ENCODE measurements at places on chromosomes 7 and 10.

DNA sequence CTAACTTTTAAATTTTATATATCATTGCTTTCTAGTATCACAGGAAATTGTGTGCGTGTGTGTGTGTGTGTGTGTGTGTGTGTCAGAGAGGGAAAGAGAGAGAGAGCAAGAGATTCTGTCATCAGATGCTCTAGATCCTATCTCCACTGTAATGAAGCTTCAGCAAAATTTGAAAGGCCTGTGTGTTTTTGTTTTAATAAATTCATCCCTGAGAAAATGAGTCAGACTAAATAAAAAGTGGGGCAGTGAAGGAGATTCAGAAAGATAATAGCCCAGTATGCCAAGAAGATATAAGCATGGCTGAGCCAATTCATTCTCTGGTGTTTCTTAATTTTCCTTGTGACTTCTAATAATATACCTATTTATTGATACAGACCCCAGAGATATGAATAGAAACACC, 184.2 kb upstream of the TMEM196 start:
- no peak for DNase-seq

- DNase-seq: no peak
These were observed 168.6 kb upstream of the RHEB start for GRCh38 chr7:151688236-151688780.

DNA sequence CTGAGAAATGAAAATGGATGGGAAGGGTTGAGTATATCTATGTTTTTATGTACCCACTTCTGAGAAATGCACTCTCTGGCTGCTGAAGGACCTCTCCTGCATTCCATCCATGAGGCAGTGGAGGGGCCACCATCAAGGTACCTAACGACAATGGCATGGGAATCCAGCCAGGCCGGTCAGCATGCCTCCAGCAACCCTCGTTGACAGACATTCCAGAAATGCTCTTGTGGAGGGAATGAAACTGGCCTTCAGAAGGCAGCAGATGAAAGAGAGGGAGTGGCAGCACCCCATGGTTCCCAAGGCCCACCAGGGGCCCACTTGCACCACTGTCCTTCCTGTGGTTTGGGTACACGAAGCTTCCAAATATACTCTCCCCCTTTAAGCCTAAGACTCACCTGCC, 269.0 kb downstream of the ARHGAP12 start:
- no peak for DNase-seq

DNA sequence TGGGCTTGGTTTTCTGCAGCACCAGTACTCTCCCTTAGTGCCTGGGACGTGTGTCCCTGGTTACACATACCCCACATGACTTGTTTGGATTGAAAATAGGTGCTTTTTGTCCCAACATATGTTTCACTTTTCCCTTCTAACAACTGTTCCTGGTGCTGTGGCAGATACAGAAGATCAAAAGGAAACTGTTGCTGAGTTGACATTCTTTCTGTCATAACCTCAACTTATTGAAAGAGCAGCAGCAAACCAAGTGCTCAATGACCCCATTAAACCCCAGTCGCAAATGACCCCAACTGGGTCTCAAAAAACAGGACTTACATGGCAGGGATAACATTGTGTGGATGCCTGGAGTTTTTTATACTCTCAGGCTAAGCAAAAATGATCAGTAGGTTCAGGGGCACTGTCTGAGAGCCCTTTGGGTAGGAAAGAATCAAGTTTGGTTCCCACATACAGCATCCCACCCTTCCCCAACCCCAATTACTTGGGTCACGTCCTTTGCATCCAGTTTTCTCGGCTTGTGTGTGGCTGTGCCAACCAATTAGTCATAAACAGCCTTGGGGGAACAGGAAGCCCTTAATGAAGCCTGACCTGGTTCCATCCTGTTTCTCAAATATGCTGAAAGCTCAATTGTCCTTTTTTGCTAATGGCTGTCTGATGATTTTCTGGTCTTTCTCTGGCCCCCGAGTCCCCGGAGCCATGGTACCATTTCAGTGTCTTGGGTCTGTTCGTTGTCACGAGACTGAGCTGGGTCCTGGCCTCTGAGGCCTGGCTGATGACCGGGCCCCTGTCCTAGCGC, 4.9 kb downstream of the HKDC1 start:
- DNase-seq: no peak

DNA sequence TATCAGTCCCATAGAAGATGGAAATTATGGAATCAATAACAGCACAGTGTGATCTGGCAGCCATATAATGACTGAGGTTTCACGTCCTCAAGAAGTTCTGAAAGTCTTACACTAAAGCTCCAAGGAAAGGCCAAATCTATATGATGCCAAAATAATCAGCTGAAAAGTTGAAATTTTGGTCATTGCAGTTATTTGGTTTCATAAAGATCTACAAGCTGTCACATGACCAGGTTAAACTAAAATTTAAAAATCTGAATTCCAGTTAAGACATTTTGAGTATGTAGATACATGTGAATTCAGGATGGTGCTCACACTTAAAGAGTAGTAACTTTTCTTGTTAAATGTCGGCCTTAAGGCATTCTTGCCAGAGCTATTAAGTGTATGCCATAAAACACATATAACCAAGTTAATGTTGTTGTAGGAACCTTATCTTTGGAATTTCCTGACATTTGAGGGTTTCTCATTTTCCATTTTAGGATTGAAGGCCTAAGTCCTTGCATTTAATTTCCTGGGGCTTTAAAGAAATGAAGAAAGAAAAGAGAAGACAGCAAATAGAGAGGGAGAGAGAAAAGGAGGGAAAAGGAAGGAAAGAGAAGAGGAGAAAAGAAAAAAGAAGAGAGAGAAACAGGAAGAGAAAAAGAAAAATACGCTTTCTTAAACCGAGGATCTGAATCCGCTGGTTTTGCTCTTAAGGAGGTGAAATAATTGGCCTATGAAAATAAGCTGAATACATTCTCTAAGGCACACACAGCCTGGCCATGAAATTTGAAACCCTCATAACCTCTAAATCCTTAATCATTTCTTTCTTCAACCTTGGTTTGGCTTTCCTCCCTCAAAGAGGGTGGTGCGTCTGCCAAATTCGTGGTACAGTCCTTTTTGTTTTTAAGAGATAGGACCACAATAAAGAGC, 43.8 kb downstream of the DENND2A start:
- no peak for DNase-seq

- DNase-seq: no peak
These were observed 12.4 kb upstream of the JAZF1 start for GRCh38 chr7:28192786-28193585.

GRCh38 chr10:42940487-42941294, 136.2 kb upstream of the RET start:
- no peak for DNase-seq

DNA sequence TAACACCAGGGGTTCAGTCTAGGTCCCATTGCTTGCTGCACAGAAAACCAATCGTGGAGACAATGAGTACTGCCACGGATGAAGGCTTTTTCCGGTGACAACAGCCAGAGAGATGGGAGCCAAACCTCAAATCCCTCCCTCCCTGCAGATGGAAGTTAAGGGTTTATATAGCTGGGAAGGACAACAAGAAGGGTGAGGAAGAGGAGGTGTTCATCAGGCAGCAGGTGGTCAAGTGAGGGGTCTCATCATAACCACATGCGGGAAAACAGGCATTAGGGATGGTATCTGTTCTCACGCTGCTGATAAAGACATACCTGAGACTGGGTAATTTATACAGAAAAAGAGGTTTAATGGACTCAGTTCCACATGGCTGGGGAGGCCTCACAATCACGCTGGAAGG, 91.3 kb downstream of the MKX start:
- DNase-seq: no peak

GRCh38 chr10:84159076-84159685, 14.4 kb upstream of the GPR15LG start:
- DNase-seq: no peak

- no peak for DNase-seq
These were observed 57.4 kb downstream of the CDK6 start for GRCh38 chr7:92778972-92779371.

Data from stimulated activated CD8-positive, alpha-beta memory T cell treated with anti-CD3 and anti-CD28 coated beads, Interleukin-15, amount 100 ng/mL, for 4 hours (primary cell).